T-cell (primary cell): ENCODE measurements at places on chromosomes 3 and 15. TPM values are rescaled to one million over a fixed set of nuclear protein-coding genes. Genes with fewer than 3 reads are reported as not detected.

The IQCH gene
- total RNA-seq, result 1.3 TPM

The ATP13A4 gene
- 1.9 TPM for total RNA-seq

GRCh38 chr3:134274571-134274970 lies 23.9 kb upstream of the RYK start:
- no peaks in the 10 kb centered on the region for H3K36me3 ChIP-seq
- DNase-seq, result no peak
- no peaks in the 10 kb centered on the region for H3K4me1 ChIP-seq
- no peak overlapping the region for H3K27ac ChIP-seq
- H3K27me3 ChIP-seq, result peaks cover 2% of the 10 kb centered on the region

The ZKSCAN7 gene
- 5.4 TPM for total RNA-seq

The SLC12A8 gene
- 0.60 TPM for total RNA-seq

- H3K4me1 ChIP-seq, result no peaks in the 10 kb centered on the region
- no peaks in the 10 kb centered on the region for H3K36me3 ChIP-seq
- no peak overlapping the region for H3K27ac ChIP-seq
- no peak overlapping the region for H3K4me3 ChIP-seq
- H3K27me3 ChIP-seq, result no peaks in the 10 kb centered on the region
Measured at GRCh38 chr3:30586096-30586805, 20.1 kb upstream of the TGFBR2 start.

DNA sequence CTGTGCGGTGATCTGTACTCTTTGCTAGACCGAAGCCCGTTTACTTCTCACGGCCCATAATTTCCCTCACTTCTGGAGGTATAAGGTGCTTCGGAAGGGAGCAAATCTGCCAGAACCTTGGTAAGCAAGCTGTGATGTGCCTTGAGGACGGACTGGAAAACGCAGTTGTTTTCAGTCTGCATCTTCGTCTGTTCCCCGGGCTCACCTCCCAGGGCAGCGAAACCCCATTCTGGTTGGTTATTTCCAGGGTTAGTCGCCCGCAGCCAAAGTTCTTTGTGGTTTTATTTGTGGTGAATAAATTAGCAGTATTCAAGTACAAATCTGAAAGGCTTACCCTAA lies 401 bp downstream of the RAMAC start:
- H3K27ac ChIP-seq, result peak overlapping the region; percentile 71
- no peaks in the 10 kb centered on the region for H3K27me3 ChIP-seq
- peak overlapping the region; percentile 94 for H3K4me3 ChIP-seq
- H3K4me1 ChIP-seq, result peaks cover 24% of the 10 kb centered on the region
- DNase-seq, result no peak

DNA sequence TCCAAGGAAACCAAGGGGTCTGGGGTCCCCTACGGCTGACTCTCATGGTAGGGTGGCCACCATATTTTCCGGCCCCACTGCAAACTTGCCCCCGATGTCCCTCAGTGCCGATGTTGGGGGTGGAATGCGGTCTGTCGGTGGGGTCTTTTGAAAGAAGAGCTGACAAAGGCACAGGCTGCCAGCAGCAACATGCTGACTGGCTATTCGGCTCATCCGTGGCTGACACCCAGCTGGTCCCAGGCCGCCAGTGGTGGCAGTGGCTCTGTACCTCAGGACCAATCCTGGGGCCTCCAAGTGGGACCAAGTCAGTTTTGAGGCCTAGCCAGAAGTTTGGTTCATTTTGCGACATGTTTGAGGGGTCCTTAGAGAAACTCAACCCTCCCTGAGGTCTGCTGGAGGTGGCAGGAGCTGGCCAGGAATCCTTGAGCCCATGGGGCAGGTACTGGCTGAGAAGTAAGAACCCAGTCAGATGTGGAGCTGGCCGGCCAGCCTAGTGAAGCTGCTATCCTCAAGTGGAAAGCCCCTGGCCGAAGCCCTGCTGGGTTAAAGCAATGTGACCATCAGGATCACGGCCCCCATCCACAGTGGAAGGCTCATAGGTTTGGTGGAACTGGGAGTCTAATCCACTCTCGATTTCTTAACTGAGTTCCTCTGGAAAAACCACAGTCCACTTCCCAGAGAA lies 17.8 kb downstream of the BMF start:
- H3K36me3 ChIP-seq, result peaks cover 3% of the 10 kb centered on the region
- no peaks in the 10 kb centered on the region for H3K27me3 ChIP-seq
- H3K27ac ChIP-seq, result no peak overlapping the region
- H3K4me1 ChIP-seq, result peaks cover 7% of the 10 kb centered on the region
- H3K4me3 ChIP-seq, result no peak overlapping the region

The GOLGA8A gene
- total RNA-seq, result 247 TPM

DNA sequence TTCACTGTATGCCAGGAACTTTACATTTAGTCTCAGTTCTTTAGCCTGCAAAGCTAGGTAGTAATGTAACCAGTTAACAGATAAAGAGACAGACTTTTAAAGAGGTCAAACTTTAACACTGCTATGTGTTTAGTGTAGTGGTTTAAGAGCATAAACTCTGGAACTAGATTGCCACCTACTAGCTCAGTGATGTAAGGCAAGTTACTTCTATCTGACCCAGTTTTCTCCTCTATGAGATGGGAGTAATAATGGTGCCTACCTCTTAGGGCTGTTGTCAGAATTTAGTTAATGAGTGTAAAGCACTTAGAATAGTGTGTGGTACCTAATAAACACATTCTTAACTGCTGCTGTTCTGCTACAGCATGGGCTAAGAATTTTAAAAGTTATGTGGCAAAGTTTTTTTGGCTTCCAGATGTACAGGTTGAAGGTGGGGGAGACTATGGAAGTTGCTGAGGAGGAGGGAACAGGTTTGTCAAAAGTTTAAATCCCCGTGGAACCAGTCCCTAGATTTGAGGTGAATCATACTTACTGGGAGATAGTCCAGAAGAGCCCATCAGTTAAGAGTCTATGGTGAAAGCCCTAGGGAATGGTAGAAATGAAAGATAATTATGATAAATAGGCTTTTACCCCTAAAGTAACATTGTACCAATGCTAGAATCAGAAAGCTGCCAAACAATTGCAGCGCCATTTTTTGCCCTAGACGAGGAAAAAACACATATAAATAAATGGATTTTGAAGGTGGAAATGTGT lies 13.9 kb downstream of the TSC22D2 start:
- H3K4me1 ChIP-seq, result peaks cover 6% of the 10 kb centered on the region
- no peak overlapping the region for H3K4me3 ChIP-seq
- no peaks in the 10 kb centered on the region for H3K36me3 ChIP-seq
- H3K27ac ChIP-seq, result no peak overlapping the region
- no peaks in the 10 kb centered on the region for H3K27me3 ChIP-seq

GRCh38 chr3:1855841-1856240 lies 242.8 kb upstream of the CNTN4 start:
- H3K4me3 ChIP-seq, result no peak overlapping the region
- H3K27ac ChIP-seq, result no peak overlapping the region
- DNase-seq, result no peak
- H3K4me1 ChIP-seq, result no peaks in the 10 kb centered on the region

The PAQR9 gene
- not detected for total RNA-seq

The ALG1L2 gene
- 1.5 TPM for total RNA-seq

The MEGF11 gene
- not detected for total RNA-seq

The CYP8B1 gene
- total RNA-seq, result not detected

The ROPN1 gene
- not detected for total RNA-seq

The CCDC39 gene
- total RNA-seq, result not detected

DNA sequence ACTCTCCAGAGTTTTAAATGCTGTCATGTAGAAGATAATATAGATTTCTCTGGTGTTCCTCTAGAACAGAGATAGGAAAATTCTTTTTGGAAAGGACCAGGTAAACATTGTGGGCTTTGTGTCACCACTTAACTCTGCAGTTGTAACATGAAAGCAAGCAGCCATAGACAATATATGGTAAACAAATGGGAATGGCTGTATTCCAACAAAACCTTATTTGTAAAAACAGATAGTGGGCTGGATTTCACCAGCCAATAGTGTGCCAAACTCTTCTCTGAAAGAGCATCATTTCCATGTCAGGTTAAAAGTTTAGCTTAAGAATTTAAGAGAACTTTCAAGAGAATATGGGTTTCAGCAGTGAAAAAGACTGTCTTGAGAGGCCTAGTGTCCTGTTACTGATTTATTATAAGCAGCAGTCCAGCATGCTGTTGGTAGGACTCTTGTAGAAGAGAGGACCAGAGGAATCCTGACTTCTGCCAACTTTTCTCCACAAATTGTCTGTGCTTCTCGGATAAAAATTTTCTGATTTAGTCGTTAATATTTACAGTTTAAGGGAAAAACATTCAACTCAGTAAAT lies 107.7 kb downstream of the TCF12 start:
- H3K27ac ChIP-seq, result no peak overlapping the region
- H3K4me3 ChIP-seq, result no peak overlapping the region
- no peaks in the 10 kb centered on the region for H3K36me3 ChIP-seq
- no peaks in the 10 kb centered on the region for H3K27me3 ChIP-seq
- DNase-seq, result no peak
